Stimulated activated CD8-positive, alpha-beta memory T cell treated with anti-CD3 and anti-CD28 coated beads, Interleukin-7, amount 100 ng/mL, for 48 hours (primary cell): ENCODE measurements at places on chromosomes 2 and 18.

- DNase-seq: no peak
These were observed 72.6 kb downstream of the ALK start for GRCh38 chr2:29848566-29849310.

DNA sequence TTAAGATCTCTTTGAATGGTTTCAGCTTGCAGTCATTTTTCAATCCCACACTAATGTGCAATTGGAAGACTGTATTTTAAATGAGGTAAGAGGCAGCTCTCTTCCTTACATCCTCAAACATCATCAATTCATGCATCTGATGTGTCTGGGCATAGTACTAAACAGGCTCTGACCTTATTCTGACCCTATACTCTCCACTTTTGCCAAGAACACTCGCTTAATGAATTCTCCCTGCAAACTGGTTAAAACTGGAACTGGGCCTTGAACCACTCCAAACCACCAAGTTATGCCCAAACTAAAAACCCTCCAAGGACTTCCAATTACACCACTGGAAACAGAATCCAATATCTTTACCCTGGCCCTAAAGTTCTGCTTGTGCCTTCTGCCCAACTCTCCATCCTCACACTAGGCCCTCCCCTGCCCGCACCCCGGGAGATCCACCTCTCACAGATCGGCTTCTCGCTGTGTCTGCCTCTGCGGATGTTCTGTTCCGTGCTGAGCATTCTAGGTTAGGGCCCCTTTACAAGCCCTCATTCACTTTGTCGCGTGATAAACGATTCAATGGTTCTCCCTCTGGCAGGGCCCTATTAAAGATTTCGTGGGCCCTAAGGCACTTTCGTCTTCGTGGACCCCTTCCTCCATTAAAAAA lies 1.2 kb downstream of the M1AP start:
- DNase-seq: no peak

GRCh38 chr2:36338827-36339145 lies 16.8 kb upstream of the CRIM1 start:
- DNase-seq: no peak

- DNase-seq: no peak
These were observed 218.6 kb downstream of the IRS1 start for GRCh38 chr2:226581004-226581403.

DNA sequence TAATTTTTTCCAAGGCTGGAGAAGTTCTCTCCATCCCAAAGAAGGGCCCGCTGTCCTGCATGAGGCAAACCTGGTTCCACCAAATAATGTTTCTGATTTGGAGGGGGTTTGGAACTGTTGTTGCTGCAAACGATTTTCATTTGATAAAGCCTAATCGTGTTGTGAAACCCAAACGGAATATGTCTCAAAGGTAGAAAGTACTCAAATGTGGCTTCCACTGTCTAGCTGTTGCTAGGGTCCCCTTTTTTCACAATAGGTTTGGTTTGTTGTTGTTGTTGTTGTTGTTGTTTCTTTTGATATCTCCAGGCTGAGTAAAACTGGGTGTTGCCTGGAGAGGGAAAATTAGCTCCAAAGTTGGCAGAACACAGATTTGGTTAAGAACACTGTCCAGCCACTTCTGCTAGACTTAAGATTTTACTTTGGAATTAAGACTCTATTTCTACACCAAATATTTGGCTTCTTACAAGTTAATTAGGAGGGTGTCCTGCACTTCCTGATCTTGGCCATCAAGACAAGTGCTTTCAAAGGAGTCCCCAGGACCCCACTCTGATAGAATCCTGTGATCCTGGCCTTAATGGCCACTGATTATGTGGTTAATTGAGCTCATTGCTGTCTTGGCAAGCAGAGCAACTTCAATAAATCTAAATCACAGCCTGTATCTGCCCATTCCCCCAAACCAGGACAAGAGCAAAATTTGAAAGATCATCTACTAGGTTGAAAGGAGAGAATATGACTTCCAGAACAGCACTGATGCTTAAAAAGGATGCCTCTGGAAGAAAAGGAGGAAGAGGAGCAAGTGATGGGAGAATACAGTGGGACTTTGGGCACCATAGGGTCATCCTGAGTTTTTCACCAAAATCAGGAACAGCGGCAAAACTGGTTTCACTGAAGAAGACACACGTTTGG lies 3.3 kb upstream of the HOXD13 start:
- DNase-seq: no peak

- no peak for DNase-seq
These were observed 67.3 kb downstream of the CRACDL start for GRCh38 chr2:98868548-98869271.

DNA sequence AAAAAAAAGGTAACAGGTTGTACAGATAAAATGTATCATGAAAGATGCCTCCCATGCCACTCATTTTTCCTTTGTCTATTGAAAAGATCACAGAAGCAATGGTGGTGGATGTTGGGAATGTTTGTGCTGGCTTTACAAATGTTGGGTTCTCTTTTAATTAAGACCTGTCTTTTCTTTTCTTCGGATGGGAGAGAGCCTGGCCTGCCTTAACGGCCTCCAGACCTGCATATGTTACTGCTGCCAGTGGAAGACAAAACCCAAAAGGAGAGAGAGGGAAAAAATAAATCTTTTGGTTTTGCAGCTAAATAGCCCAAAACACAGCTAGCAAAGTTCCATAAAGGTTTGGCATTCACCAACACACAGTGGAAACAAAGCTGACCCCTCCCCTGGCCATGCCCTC lies 50.5 kb upstream of the FZD7 start:
- DNase-seq: no peak

DNA sequence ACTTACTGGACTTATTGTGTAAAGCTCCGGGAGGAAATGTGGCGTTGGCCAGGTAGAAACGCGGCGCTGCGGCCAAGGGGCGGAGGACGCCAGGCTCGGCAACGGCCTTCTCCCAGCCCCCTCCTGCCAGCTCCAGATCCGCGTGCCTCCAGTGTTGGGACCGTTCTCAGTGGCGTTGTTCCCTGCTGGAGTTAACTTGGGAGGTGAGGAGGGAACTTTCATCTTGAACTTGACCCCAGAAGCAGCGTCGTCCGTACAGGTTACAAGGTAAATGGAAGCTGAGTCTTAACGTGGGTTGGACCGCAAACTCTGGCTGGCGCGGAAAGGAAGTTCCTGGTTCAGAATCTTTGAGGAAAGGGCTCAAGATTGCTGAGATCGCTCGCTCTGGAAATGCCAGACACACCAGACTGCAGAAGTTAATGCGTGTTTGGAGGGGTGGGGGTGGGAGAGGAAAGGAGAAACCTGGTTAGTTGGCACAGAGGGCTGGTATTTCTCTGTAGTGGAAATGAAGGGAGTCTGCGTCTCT lies 1.3 kb downstream of the TANC1 start:
- no peak for DNase-seq

DNA sequence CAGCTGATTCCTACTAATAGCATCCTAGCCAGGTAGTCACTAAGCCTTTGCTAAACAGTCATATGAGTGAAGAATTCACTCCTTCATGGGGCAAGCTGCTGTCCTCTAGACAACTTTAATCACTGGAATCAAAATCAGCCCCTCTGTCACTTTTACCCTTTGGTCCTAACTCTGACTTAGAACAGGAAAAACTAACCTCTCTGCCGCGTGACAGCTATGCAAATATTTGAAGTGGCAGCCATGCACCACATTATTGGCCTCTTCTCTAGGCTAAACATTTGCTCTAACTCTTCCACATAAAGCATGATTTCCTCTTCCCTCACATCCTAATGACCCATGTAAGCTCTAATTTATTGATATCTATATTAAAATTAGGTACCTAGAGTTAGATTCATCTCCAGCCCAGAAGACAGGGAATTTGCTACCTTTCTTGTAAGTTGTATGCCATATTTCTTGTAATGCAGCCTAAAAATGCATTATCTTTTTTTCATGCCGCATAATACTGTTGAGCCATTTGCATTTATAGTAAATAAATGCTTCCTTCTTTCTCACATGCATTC lies 12.8 kb upstream of the ONECUT2 start:
- DNase-seq: no peak

DNA sequence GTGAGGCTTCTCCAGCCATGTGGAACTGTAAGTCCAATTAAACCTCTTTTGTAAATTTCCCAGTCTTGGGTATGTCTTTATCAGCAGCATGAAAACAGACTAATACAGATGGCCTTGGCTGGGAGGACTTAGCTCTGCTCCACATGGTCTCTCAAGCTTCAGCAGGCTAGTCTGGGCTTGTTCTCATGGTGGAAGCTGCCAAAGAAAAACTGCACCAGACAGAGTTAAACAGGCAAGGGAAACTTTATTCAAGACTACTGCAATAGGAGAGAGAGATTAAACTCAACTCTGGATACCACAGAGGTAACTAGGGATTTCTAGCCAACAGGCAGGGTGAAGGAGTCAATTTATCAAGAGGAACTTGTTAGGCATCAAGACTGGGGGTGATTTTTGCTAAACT lies 142.1 kb downstream of the CABLES1 start:
- DNase-seq: no peak

DNA sequence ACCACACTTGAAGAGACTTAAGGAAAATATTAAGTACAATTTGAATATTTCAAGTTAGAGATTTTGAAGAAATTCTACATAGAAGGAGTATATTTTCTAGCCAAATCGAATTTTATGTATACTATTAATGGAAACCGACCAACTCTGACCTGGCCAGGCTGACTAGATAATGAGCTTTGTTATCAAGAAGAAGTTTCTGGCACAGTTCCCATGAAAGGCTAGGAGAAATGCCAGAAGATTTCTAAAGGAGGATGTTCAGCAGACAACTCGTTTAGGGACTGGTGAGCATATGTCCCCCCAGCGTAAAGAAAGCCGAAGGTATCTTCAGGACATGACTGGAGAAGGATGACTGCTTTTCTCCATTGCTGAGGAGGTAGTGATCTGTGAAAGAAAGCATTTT lies 127.3 kb downstream of the DIS3L2 start:
- DNase-seq: no peak

DNA sequence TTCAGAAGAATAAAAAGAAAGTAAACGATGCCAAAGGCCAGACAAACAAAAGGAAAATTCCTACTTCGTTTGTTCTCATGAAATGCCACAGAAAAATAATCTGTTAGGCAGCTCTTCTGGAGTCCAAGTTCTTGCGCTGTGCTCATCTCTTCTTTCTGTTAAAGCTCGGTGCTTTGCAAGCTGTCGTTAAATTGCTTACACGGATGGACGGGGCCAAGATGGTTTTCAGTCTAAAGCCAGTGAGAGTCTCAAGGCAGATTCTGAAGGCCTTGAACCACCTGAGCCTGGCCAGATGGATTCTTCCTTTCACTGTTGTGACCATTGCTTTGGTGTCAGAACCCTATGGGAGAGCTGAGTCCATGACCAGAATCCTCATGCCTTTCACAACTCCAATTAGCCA lies 97.6 kb upstream of the RMDN2 start:
- DNase-seq: no peak

- DNase-seq: no peak
These were observed 1.6 kb downstream of the SERPINB8 start for GRCh38 chr18:63971320-63972001.

- no peak for DNase-seq
These were observed 801.0 kb downstream of the TDRD15 start for GRCh38 chr2:21924640-21925285.

DNA sequence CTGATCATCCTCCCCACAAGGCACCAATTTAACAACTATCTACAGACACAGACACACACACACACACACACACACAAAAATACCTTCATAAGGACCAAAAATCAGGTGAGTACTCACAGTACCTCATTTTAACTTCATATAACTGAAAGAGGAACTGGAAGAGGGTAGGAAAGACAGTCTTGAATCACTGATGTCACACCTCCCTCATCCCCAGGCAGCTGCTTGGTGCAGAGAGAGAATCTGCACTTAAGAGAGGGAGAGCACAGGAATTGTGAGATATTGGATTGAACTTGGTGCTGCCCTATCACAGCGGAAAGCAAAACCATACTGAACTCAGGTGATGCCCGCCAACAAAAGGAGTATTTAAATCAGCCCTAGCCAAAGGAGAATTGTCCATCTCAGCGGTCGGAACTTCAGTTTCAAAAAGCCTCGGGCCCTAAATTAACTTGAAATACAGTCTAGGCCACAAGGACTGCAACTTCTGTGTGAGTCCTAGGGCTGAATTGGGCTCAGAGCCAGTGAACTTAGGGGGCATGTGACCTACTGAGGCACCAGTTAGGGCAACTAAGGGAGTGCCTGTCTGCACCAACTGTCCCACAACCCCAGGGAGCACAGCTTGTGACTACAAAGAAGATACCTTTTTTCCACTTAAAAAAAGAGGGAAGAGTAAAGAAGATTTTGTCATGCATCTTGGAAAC lies 211.1 kb downstream of the LRATD1 start:
- DNase-seq: no peak

DNA sequence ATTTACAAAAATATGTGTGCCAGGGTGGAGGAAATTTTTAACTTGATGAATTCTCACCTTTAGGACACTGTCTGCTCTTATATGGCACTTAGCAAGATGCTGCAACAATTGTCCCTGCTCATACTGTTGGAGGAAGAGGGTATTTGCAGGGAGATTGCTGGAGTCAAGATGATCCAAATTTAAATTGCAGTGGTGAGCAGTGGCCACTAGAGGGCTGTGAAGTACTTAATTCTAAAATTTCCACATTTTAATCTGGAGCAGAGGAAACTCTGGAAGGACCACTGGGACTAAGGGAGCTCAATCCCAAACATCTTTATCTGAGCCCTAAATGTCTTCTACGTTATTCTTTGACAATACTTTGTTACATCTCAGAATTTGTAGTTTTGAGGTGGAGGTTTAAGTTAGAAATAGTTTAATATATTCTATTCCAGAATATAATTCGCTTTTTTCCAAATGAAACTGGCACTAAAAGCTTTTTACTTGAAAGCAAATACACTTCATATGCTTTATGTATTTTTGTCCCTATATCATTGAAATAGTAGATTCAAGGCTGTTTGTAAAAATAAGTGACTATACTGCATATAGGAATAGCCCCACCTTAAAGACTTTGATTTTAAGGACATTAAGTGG lies 33.0 kb upstream of the PTH2R start:
- no peak for DNase-seq
